Right ventricle myocardium inferior (tissue), 1 donor: ENCODE measurements at places on chromosomes 6 and 20. TPM values are rescaled to one million over a fixed set of nuclear protein-coding genes. Genes with fewer than 3 reads are reported as not detected.

GRCh38 chr6:31919624-31920303 is 7.8 kb upstream of the C2 start:
- DNase-seq, result no peak

- DNase-seq, result no peak
Observed at GRCh38 chr6:53837865-53838769, 43.3 kb downstream of the LRRC1 start.

SERPINB1 gene
- 27.5 TPM for total RNA-seq

ADGRG6 gene
- 2.9 TPM for total RNA-seq

FKBP1C gene
- total RNA-seq, result 0.68 TPM

DNA sequence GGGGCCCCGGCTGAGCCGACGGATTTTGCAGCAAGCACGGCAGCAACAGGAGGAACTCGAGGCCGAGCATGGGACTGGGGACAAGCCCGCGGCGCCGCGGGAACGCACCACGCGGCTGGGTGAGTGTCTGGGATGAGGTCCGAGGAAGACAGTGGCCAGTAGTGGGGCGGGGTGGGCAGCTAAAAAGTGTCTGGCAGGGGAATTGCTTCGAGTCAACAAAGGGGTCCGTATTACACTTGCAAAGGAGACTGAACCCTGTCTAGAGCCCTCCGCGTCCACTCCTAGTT is 356 bp downstream of the BYSL start:
- no peak for DNase-seq

PKIB gene
- total RNA-seq, result not detected

- DNase-seq, result no peak
Observed at GRCh38 chr20:53578492-53579222, 15.0 kb downstream of the ZNF217 start.

XKR7 gene
- not detected for total RNA-seq

DNA sequence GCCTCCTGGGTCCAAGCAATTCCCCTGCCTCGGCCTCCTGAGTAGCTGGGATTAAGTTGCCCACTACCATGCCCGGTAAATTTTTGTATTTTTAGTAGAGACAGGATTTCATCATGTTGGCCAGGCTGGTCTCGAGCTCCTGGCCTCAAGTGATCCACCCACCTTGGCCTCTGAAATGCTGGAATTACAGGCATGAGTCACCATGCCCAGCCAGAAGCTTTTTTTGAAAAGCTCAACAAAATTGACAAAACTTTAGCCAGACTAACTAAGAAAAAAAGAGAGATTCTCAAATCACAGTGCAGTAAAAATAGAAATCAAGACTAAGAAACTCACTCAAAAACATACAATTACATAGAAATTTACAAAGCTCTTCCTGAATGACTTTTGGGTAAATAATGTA is 420.6 kb downstream of the COL12A1 start:
- no peak for DNase-seq

GRCh38 chr20:50554694-50555579 is 44.8 kb downstream of the PTPN1 start:
- DNase-seq, result no peak

- DNase-seq, result no peak
Observed at GRCh38 chr6:3569816-3570215, 113.0 kb upstream of the SLC22A23 start.

DNA sequence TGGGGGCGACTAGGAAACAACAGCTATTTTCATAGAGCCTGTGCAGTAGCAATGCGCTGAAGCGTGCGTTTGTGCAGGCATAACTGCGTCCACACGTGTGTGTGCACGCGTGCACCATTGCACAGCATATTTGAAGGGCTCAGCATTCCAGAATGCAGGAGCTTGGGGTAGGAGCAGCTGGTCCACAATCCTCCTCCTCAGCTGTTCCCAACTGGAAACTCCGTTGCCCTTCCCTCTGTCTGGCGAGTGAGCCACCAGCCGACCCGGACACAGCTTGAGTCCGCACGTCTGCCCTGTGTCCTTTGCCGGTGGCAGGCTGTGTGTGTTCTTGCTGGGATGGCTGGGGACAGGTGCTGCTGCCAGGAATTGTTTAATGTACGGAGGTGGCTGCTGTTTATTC is 110.2 kb downstream of the SASH1 start:
- no peak for DNase-seq

DNA sequence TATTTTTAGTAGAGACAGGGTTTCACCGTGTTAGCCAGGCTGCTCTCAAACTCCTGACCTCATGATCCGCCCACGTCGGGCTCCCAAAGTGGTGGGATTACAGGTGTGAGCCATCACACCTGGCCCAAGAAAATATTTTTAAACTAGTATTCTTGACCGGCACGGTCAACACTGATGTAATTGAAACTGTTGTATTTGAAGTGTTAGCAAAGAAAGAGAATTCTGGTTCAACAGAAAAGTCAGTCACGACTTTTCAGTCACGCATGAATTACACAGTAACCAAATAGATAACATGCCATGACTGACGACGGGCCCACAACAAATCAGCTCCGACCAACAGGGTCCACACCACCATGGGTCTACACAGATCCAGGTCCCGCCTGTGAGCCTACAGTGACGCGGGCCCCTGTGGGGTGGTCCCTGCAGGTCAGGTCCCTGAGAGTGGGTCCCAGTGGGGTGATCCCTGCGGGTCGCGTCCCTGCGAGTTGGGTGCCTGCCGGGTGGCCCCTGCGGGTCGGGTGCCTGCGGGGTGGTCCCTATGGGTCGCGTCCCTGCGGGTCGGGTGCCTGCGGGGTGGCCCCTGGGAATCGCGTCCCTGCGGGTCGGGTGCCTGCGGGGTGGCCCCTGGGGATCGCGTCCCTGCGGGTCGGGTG is 1.0 kb downstream of the GMEB2 start:
- DNase-seq, result no peak

PDE7B gene
- total RNA-seq, result 18.7 TPM

HSPA12B gene
- 17.5 TPM for total RNA-seq

GRCh38 chr6:52000064-52000463 is 87.3 kb downstream of the PKHD1 start:
- DNase-seq, result no peak

HTR1B gene
- total RNA-seq, result not detected

DNA sequence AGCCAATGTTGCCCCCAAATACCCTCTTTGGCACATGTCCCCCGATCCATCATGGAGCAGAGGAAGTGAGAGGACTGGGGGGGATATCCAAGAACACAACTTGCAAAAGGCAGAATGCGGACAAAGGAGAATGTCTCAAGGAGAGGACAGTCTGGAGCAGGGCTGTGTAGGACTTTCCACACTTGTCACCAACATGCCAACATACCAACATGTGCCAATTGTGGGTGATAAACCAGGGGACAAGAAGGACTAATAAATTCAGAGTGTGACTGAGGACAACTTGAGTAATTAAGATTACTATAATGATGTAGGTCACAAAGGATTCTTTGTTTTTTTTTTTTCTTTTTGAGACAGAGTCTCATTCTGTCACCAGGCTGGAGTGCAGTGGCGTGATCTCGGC is 8.8 kb downstream of the SLC26A8 start:
- no peak for DNase-seq

DNA sequence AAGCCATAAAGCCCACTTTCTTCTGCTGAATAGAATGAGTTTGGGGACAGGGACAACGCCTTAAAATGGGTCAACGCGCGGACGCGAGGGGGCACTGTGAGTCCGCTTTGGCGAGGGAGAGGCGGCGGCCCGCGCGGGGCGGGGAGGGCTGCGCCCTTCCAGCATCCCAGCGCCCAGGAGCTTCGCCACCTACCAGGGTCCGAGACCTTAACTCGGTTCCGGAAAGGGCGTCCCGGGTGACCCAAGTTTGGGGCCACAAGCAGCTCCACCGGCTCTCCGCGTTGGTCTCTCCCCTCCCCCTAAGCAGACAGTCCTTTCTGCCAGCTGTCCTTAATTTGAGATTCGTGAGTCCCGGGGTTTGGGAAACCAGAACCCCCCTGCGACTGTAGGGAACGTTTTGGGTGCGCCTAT is 1.8 kb upstream of the SAMD5 start:
- DNase-seq, result peak; percentile 77

DNA sequence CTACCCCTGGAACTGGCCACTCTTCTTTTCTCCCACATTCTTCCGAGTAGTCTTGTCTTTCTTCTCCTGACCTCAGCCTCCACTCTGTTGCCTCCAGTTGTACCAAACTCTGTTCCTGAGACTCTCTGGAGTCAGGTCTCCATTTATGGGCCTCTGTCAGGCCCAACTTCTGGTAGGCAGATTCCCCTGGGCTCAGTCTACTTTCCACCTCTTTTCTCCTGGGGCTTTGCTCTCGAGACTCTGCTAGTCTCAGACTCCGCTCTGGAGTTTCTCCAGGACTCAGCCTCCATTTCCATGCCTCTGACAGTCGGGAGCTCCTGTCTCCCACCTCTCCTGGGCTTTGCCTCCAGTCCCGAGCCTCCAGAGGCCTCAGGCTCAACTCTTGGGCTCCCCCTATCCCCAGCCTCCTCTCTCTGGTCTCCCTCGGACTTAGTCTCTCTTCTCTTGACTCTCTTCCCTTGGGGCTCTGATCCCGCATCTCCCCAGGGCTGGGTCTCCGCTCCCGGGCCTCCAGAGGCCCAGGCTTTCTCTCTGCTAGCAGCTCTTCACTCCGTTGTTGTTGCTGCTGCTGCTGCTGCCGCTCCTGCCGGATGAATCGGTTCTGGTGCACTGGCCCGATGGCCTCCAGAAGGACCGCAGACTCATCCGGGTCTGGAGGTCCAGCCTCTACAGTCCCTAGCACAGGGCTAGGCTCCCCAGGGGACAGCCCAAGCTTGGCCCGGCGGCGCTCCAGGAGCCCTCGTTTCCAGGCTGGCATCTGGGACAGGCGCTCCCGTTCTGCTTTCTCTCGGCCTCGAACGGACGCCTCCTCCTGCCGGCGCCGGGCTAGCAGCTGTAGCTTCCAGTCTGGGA is 1.1 kb downstream of the PPP1R18 start:
- no peak for DNase-seq

DDX39B gene
- total RNA-seq, result 159 TPM

DNA sequence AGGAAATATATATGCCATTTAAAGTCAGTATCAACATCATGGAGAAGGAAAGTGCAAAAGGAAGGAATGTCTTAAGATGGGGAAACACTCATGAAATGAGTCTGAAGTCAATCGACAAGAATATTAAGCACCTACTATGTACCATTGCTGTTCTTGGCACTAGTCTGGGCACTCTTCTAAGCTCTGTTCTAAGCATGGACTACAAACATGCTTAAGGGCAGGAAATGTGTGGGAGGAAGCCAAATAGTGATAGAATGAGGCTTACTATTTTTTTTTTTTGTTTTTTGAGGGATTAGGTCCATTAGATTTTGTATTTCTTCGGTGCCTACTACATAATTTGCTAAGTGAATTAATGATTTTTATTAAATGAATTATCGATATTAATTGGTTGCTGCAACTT is 83.8 kb upstream of the SUPT3H start:
- no peak for DNase-seq

DNA sequence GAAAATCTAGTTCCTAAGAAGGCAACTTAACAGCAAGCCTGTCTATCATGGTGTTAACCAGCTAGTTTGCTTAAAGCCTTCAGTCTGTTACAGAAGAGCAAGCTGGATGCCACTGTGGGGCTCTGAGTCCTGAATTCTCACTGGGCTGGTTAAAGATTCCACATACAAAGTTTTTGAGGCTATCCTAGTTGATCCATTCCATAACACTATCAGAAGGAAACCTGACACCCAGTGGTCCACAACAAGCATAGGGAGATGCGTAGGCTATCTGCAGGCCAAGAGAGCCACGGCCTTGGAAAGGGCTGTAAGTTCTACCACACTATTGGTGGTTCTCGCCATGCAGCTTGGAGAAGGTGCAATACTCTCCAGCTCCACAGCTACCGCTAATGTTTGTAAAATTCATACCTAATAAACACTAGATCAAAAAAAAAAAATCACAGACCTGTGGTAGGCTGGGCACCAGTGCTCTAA is 420 bp upstream of the MCCD1 start:
- DNase-seq, result no peak

DNA sequence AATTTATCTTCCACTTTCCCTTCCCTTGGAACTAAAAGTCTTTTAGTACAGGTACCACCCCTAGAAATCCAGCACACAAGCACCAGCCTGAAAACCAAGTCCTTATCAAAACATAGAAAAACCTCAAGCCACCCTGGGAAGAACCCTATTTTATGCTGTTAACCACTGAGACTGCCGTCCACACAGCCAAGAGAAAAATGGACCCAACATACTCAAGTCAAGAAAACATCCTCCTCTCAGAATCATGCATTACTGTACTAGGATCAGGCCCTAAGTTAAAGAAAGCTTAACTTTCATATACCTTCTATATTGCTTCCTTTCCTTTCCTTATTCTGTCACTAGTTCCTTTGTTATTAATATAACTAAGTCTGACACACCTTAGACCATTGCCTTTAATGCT is 16.9 kb upstream of the GOPC start:
- DNase-seq, result no peak

- no peak for DNase-seq
Observed at GRCh38 chr6:48037946-48038345, 73.1 kb downstream of the PTCHD4 start.

DNA sequence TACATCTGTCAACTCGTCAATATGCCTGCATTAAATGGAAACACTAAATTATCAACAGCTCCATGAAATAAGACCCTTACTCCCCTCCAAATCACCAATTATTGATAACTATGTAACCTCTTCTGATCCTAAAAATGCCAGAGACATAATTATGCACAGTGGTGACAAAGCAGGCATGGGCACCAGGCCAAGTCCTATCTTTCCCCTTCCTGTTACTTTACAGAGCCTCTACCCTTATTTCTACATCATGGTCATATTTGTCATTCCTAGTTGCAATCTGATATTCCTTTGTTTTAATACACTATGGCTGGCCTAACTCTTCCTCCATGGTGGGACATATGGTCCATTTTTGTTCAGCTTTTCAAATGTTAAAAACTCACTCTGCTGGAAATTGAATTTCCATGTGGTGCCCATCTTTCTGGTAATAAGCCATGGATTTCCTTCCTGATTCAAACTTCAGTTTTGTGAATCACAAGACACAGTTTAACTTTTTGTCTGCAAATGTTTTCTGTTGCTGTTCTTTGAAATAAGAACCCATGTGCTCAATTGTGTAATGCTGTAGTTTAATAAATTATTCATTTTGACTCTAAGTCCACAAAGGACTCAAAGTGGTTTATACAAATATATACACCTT is 41.8 kb upstream of the ARFGEF2 start:
- peak; percentile 77 for DNase-seq

- no peak for DNase-seq
Observed at GRCh38 chr6:117264369-117264691, 1.0 kb upstream of the VGLL2 start.

DNA sequence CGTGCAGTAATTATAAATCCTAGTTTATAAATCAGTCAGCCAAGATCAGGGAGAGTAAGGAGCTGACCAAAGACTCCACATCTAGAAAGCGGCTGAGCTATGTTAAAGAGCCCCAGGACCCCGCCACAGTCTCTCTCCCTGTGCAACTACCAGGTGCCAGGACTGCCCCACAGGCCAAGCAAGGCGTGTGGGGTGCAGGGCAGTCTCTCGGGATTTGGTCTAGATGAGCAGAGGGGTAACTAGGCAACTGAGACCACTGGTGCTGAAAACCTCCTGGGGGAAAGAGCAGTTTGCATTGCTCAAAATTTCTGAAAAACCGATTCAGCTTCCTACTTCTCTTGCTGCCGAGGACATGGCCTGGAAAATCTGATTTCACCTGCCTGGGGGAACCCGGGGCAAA is 10.4 kb downstream of the PMEPA1 start:
- no peak for DNase-seq

PRL gene
- not detected for total RNA-seq
